ENCODE measurements at places on chromosomes 1 and 21. TPM values are rescaled to one million over a fixed set of nuclear protein-coding genes. Genes with fewer than 3 reads are reported as not detected.

Gene C1orf141
- not detected for total RNA-seq

Gene RXFP4
- not detected for total RNA-seq

Gene C1QTNF12
- total RNA-seq = 0.25 TPM

Gene RAVER2
- total RNA-seq = 3.0 TPM

Gene SLC30A7
- 27.5 TPM for total RNA-seq

Gene TMEM79
- 0.51 TPM for total RNA-seq

Gene AIRE
- not detected for total RNA-seq

Gene LHX8
- not detected for total RNA-seq

Gene TNFAIP8L2
- total RNA-seq = not detected

Gene IL20
- total RNA-seq = not detected

Gene RAB25
- total RNA-seq = not detected

Gene PKP1
- total RNA-seq = under 0.01 TPM

Gene C1orf87
- not detected for total RNA-seq

Gene NPHS2
- not detected for total RNA-seq

Gene KCNJ6
- total RNA-seq = not detected

Gene NES
- 55.1 TPM for total RNA-seq

Gene KCNK2
- 0.26 TPM for total RNA-seq

Gene SLC30A2
- total RNA-seq = 0.13 TPM

Gene SHISAL2A
- total RNA-seq = not detected

Gene C1orf74
- total RNA-seq = 1.9 TPM

Gene SLC1A7
- not detected for total RNA-seq

Gene KLHDC7A
- total RNA-seq = not detected

Gene CFAP74
- not detected for total RNA-seq

Gene CCDC181
- total RNA-seq = not detected

Gene STUM
- total RNA-seq = 0.25 TPM

Gene VASH2
- 0.13 TPM for total RNA-seq

Gene MRPL24
- total RNA-seq = 46.7 TPM

Gene FLG2
- not detected for total RNA-seq

All from dermis microvascular lymphatic vessel endothelial cell (primary cell).